ENCODE measurements at places on chromosomes 12 and 14.

DNA sequence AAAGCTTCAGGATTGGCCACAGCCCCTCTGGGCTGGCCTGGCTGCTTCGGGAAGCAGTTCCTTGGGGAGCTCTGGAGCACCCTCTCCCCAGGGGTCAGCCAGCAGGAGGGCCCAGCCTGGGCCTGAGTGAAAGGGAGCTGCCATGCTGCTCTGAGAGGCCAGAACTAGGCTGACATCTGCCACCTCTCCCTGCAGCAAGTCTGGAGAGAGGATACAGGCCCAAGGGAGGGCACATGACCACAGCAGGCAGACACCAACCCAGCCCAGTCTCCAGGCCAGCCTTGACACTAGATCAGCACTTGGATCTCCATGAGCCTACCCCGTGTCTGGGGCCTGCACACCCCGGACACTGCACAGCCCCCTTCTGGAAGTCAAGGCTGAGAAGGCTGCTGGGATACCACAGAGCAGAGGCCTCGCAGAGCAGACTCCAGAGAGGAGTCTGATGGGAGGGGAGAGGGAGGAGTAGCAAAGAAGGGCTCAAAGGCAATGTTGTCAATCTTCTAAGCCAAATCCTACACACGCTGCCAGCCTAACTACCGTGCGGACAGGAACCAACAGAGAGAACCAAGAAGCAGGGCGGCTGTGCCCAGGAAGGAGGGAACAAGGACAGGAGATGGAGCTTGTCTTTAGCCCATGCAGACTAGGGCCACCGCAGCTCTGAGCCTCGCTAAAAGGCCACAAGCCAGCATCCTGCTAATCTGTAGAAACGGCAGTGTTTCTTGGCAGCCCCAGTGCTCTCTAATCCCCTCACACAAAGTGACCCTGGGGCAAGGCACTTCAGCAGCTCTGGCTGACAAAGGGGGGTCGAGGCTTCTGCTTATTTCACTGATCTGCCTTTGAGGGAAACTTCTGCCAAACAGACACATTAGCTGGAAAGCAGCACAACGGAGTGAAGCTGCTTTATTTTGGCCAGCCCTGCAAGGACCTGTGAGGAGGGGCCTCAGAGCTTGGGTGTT, 12.9 kb downstream of the COL2A1 start:
- no peak for DNase-seq

DNA sequence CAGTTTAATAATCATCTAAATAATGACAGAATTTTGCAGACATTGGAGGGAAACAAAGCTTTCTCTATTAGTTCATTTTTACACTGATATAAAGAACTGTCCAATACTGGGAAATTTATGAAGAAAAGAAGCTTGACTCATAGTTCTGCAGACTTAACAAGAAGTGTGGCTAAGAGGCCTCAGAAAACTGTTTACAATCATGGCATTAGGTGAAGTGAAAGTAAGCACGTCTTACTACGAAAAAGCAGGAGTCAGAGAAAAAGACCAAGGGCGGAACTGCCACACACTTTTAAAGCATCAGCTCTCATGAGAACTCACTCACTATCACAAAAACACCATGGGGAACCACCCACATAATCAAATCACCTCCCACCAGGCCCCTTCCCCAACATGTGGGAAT, 804.4 kb downstream of the FLRT2 start:
- no peak for DNase-seq

DNA sequence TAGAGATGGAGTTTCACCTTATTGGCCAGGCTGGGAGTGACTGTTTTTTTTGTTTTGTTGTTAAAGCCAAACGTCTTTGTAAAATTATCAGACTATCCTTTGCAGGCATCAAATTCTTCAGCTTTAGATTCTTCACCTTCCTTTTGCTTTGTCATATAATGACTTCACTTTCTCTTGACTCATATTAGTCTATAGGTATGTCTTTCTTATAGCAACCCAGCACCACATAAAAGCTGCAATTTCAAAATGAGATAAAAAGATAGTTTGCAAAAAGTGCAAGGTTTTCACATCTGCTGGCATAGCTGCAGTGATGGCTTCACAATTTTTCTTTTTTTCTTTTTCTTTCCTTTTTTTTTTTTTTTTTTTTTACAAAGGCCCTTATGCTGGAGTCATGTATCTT, 39.2 kb downstream of the COX16 start:
- DNase-seq = no peak

- no peak for DNase-seq
These were observed 26.5 kb upstream of the STRAP start for GRCh38 chr12:15855646-15856045.

DNA sequence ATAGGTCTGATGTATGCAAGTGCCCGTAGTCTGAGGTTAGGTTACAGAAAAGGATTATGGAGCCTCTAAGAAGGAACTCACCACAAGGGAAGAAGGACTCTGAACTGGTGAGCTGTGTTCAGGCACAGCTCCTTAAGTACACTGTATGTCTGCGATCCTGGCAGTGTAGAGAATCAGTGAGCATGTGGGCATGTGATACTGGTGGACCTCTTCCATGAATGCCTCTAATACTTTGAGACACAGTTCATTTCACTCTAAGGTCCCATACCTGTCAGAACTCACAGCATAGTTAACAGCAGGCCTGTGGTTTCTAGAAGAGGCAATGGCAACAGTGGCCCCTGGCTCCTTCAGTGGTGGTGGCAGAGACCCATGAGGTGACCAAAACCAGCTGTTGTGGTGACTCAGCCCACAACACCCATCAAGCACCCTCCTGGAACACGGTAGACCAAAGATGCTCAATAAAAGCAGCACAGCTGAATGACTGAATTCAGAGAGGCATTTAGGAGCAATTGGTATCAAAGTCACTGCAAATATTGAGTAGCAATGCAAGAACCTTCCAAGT, 6.9 kb upstream of the OR6J1 start:
- DNase-seq = no peak

DNA sequence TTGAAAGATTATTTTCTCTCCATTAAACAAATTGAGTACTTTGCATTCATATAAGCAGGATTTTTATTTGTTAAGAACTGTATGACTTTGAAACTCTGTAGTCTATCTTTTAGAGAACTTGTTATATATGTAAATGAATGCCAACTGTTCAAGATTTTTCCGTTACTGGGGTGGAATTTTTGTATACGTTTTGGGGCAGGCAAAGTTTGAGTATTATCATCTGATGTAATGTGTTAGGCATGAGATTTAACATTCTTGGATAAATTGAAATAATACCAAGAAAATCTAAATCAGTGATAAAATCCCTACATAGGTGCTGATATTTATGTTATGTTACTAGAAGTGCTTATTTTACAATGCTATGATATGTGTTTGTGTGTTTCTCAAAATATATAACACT, 8.4 kb downstream of the CNOT2 start:
- DNase-seq = no peak

- no peak for DNase-seq
These were observed 49.7 kb downstream of the SNAPC1 start for GRCh38 chr14:61811882-61812346.

DNA sequence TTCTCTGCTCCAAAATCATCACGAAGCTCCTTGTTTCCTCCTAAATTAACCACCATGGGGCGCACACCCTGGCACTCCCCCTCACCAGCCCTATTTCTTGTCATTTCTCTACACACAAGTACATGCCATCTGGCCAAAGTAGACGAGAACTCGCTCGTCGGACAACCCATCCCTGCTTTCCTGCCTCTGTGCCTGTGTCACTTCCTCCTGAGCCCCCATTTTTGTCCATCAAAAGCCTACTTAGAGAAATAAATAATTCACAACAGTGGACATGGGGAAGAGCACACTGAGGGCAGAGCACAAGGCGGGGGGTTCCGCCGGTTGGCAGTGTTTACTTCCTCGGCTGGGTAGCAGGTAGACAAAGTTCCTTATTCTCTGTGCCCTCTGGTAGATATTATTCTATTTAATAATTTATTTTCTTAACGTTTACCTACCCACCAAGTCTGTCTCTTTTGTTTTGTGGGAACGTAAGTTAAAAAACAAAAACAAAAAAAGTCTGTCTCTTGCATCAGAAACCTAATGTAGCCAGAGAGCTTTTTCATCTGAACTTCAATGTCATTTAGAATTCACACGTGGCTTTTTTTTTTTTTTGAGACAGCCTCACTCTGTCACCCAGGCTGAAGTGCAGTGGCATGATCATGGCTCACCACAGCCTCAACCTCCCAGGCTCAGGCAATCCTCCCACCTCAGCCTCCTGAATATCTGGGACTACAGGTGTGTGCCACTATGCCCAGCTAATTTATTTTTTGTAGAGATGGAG, 6.0 kb downstream of the VPS37B start:
- DNase-seq = no peak

Data from epithelial cell of proximal tubule (primary cell).